Tibial nerve (tissue), 4 donors: ENCODE measurements at places on chromosomes 2 and 18. TPM values are rescaled to one million over a fixed set of nuclear protein-coding genes. Genes with fewer than 3 reads are reported as not detected.

DNA sequence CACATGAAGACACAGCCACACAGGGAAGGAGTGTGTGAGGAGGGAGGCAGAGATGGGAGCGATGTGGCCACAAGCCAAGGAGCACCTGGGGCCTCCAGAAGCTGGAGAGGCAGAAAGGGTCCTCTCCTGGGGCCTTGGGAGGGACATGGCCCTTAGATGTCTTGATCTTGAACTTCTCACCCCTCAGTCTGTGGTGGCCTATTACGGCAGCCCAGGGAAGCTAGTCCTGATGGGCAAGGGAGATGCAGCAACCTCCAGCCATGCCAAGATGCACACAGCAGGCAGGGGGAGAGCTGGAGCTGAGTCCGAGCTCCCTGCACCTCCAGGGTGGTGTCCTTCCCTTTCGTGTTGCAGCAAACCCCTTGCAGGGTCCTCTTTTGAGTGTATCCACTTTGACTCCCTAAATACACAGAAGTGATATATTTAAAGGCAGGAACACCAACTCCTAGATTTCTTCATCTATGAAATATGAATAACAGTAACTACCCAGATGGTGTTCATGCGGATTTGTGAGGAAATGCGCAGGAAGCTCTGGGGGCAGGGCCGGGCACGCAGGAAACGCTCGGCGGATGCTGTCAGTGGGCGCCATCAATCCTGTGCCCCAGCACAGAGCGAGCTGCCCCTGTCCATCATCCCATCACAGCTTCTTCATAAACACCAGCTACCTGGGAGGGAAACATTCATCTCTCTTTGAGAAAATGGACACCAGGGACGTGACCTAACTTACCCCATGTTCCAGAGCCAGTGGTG, 230.4 kb upstream of the MYT1L start:
- no peak for DNase-seq

DNA sequence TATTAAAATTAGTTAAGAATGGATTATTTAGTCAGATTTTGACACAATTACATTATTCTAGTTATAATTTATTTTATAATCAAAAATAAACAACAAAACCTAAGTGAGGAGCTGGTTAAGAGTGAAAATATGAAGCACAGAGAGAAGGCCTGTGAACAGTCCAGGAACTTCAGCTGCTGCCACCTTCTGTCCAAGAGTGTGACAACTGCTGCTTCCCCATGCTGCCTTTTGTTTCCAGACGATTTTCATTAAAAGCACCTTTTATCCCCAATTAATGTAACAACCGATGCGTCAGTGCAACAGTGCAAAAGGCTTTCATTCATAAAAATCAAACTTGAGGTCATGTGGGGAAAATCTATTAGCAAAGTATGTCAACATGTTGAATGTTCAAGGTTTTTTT, 363.6 kb downstream of the CTNNA2 start:
- no peak for DNase-seq

- DNase-seq = no peak
Measured at GRCh38 chr2:54879598-54880332, 156.3 kb downstream of the EML6 start.

PTPRN gene
- total RNA-seq = not detected

SMYD5 gene
- 32.4 TPM for total RNA-seq

ABCB11 gene
- 0.63 TPM for total RNA-seq
